Naive B cell (primary cell): ENCODE measurements at places on chromosomes 13 and 19.

DNA sequence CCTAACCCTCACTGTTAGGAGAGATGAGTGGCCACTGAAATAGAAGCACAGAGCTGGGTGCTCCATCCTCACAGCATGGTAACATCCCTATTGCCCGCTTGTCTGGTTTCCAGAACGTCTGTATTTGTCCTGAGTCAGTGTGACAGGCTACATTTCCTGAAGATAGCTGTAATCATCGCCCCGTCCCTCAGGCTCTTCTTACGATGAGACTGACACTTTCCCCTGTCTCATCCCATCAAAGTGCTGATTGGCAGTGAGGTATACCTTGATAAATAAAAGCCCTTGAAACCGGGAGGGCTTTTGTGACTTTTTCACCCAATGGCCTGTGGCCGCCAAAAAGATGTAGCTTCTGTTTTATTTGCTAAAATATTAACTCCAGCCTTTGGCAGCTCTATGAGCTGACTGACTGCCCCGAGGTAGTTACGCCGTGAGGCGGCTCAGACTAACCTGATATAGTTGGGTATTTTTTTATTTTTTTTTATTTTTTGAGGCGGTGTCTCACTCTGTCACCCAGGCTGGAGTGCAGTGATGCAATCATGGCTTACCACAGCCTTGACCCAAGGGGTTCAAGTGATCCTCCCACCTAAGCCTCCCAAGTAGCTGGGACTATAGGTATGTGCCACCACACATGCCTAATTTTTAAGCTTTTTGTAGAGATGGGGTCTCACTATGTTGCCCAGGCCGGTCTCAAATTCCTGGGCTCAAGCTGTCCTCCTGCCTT lies 5.7 kb upstream of the LRRC4B start:
- DNase-seq: no peak

- no peak for DNase-seq
These were observed 33.4 kb downstream of the SPRY2 start for GRCh38 chr13:80307401-80307987.

DNA sequence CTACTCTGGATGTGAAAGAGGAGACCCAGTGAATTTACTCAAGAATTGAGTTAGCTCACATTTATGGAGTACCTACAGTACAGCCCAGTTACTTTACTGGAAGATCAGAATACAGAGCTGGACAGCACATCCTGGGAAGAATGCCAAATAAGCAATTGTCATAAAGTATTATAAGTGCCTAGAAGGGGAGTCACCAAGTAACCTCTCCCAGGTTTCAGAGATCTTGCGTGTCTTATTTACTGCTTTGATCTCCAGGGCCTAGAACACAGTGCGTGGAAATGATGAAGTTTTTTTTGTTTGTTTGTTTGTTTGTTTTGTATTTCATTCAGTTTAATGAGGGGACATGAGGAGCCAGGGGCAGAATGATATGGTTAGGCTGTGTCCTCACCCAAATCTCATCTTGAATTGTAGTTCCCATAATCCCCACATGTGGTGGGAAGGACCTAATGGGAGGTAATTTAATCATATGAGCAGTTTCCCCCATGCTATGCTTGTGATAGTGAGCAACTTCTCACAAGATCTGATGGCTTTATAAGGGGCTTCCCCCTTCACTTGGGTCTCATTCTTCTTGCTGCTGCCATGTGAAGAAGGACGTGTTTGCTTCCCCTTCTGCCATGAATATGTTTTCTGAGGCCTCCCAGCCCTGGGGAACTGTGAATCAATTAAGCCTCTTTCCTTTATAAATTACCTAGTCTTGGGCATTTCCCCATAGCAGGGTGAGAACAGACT lies 5.2 kb downstream of the GARRE1 start:
- DNase-seq: no peak

- DNase-seq: no peak
These were observed 17.1 kb downstream of the RGL3 start for GRCh38 chr19:11401808-11402543.

DNA sequence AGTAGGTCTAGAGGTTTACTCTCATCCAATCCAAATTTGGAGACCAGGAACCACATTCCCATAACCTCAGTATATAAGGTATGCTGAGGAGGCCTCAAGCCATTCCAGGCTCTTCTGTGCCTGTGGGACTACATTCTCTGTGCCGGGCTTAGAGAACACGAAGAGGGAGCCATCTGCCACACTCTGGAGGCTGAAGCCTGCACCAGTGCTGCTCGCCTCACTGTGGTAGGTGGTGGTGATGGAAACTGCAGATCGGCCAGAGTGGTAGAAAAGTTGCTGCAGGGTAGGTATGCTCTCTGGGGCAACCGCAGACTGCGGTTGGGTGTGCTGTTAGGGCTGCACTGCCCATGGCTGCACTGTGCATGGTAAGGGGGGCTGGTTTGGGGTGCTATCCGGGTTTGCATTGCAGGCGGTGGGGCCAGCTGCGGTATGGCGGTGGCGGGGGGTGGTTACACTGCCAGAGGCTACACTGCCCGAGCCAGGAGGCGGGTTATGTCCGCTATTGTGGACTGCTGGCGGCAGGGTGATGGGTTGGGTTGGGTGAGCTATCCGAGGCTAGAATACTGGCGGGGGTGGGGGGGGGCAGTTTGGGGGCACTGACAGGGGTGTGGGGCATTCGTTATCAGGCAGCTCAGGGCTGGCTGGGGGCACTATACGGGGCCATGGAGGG lies 145.0 kb downstream of the TNFRSF19 start:
- DNase-seq: no peak

DNA sequence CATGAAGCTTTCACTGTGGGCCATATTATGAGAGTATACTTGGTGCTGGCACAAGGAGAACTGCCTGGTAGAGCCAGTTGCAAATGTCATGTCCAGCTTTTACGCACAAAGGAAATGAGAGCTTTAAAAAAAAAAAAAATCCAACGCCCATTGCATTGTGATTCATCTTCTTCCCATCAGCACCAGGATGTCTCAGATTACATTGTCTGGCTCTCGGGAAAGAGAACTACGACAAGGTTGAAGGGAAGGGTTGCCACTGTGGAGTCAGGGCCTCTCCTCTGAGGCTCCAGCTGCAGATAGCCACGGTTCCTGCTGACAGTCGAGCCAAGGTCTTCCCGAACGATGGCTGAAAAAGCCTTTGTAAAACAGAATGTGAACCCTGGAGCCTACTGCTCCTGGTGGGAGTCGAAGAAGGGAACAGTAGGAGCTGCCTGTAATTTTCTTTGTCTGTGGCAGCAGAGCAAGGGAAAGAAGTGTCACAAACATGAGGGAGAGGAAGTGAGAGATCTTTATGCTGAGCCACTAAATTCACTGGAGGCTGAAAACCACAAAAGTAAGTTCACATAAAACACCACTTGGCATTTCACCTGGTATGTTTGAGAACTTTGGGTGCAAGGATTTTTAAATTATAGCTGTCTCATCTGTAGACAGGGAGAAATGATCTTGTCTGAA lies 704.7 kb downstream of the DIAPH3 start:
- DNase-seq: no peak

- peak; percentile 35 for DNase-seq
These were observed 4.2 kb downstream of the FNDC3A start for GRCh38 chr13:48979892-48980291.

GRCh38 chr19:5057860-5058259 lies 88.9 kb downstream of the KDM4B start:
- DNase-seq: no peak

- DNase-seq: no peak
These were observed 456.2 kb upstream of the MIR17HG start for GRCh38 chr13:90891329-90891728.

GRCh38 chr13:54424344-54424743 lies 1395.7 kb downstream of the OLFM4 start:
- no peak for DNase-seq

- no peak for DNase-seq
These were observed 358.1 kb downstream of the MYO16 start for GRCh38 chr13:108987517-108987916.

GRCh38 chr13:79287939-79288795 lies 117.9 kb downstream of the RBM26 start:
- DNase-seq: no peak

- DNase-seq: no peak
These were observed 29.1 kb downstream of the CNFN start for GRCh38 chr19:42360787-42361544.

DNA sequence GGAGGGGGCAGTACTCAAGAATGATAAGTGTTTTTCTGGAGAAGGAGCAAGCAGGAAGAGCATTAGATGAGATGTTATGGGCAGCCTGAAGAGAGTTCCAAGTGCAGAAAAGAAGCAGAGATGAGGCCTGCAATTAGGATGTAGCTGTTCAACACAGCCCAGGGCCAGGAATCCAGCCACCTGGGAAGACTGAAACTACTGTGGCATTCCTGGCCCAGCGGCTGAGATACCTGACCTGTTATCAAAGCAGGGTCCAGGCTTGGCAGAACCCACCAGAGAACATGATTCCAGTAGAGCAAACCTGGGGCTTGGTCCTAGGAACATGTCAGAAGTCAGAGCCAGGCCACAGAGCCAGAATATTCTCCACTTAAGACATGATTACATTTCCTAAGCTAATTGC lies 73.3 kb upstream of the LRCH1 start:
- no peak for DNase-seq
